CD8-positive, alpha-beta memory T cell (primary cell): ENCODE measurements at places on chromosomes 2 and 18. TPM values are rescaled to one million over a fixed set of nuclear protein-coding genes. Genes with fewer than 3 reads are reported as not detected.

- no peaks in the 10 kb centered on the region for H3K27me3 ChIP-seq
- H3K4me1 ChIP-seq: peaks cover 88% of the 10 kb centered on the region
- DNase-seq: peak; percentile 35
- peak overlapping the region; percentile 25 for H3K4me3 ChIP-seq
Observed at GRCh38 chr2:84840306-84840705, 40.6 kb downstream of the TRABD2A start.

DNA sequence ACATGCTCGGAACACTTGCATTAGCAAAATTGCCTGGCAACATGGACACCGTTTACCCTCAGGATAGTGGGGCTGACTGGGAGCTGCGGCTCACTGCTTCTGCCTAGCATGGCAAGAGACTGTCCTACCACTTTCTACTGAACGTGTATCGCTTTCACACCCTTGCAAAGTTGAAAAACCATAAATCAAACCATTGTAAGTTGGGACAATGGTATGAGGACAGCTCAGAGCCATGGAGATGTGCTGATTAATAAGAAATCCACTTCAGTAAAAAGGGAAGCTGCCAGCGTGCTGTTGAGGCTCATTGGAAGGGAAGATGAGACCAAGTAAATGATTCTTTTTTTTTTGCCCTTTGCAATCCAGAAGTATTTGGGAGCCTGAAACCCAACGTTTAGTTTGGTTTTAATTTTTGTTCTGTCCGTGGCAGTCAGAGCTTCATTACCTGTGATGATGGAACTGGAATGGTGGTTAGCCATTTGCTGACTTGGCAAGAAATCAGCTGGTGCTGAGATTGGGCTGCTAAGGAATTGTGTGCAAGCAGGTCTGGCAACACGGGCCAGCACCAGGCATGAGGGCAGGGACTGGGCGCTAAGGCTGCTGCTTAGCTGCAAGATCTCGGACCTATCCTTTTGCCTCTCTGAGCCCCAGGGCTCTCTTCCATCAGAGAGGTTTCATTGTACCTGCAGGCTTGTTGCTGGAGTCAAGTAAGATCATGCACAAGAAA lies 75.5 kb upstream of the HS6ST1 start:
- no peaks in the 10 kb centered on the region for H3K36me3 ChIP-seq
- no peak overlapping the region for H3K27ac ChIP-seq
- H3K4me3 ChIP-seq: no peak overlapping the region

Gene CCDC150
- 8.2 TPM for total RNA-seq

- H3K36me3 ChIP-seq: no peaks in the 10 kb centered on the region
- no peak overlapping the region for H3K4me3 ChIP-seq
- H3K27ac ChIP-seq: no peak overlapping the region
- no peaks in the 10 kb centered on the region for H3K27me3 ChIP-seq
- no peaks in the 10 kb centered on the region for H3K4me1 ChIP-seq
Observed at GRCh38 chr2:2668681-2669265, 337.7 kb upstream of the MYT1L start.

Gene BAZ2B
- 15.7 TPM for total RNA-seq

Gene CXCR4
- total RNA-seq: 102 TPM

GRCh38 chr2:120914839-120915521 lies 179.3 kb downstream of the GLI2 start:
- H3K27ac ChIP-seq: no peak overlapping the region
- no peaks in the 10 kb centered on the region for H3K27me3 ChIP-seq
- no peaks in the 10 kb centered on the region for H3K36me3 ChIP-seq
- H3K4me1 ChIP-seq: no peaks in the 10 kb centered on the region

DNA sequence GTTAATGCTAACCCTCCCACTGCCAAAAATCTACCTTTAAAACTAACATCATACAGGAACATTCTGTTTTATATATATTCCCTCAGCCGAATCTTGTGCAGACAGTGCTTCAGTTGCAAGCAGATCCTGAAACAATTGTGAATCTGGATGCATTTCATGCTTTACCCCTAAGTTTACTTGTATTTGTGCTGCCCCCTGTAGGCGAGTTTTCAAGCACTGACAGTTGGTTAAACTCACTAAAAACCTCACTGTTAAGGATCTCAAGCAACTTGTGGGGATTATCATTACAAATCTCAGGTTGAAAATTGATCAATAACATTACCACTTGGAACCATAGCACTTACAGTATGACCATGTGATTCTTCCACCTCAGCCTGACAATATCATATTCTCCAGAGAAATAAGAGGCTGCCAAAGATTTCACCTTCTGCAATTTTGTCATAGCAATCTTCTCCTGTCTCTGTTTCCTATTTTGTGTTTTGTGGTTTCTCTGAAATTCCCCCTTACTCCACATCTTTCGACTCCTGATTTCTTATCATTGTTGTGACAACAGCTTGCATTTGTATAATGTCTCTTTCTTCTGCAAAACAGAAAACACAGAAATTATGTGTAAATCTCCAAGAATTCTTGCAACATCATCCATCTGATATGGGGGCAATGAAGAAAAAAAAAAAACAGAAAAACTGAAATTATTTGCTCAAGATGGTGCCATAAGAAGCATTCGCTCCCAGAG lies 354.6 kb upstream of the SETBP1 start:
- H3K4me3 ChIP-seq: no peak overlapping the region
- H3K27ac ChIP-seq: no peak overlapping the region
- H3K36me3 ChIP-seq: no peaks in the 10 kb centered on the region
- no peaks in the 10 kb centered on the region for H3K4me1 ChIP-seq
- no peaks in the 10 kb centered on the region for H3K27me3 ChIP-seq

DNA sequence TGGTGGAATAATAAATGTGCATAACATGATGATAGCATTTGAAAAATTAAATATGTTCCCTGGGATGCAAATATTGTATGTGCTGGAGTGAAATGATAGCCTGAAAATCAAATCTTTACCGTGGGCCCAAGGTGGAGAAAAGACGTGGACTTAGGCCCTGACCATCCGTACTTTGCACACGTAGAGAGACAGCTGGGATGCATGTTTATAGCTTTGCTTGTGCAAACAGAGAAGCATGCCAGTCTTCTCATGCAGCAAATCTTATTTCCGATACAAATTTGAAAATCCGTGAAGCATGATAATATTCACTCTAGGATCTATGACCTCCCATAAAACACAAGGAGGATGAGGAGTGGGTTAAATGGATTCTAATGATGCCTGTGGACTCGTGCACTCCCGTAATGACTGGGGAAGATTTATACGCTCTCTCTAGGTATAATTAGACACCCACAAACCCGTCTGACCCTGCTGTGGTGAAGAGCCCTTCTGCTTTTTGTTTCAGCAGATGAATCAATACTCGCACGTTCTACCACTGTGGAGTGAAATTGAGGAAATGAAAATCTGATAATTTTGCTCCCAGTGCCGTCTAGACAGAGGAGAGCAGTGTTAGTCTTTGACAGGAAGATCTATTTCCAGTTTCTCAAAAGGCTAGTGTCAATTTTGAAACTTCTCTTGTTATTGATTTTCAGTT lies 810.3 kb upstream of the SALL3 start:
- DNase-seq: no peak
- no peaks in the 10 kb centered on the region for H3K4me1 ChIP-seq
- no peaks in the 10 kb centered on the region for H3K36me3 ChIP-seq
- no peaks in the 10 kb centered on the region for H3K27me3 ChIP-seq
- H3K27ac ChIP-seq: no peak overlapping the region
- no peak overlapping the region for H3K4me3 ChIP-seq

- DNase-seq: no peak
- H3K27me3 ChIP-seq: no peaks in the 10 kb centered on the region
- no peak overlapping the region for H3K27ac ChIP-seq
- no peaks in the 10 kb centered on the region for H3K4me1 ChIP-seq
Observed at GRCh38 chr2:121128741-121129659, 156.0 kb downstream of the TFCP2L1 start.

GRCh38 chr18:25597476-25597875 lies 245.5 kb upstream of the ZNF521 start:
- no peak overlapping the region for H3K27ac ChIP-seq
- no peaks in the 10 kb centered on the region for H3K4me1 ChIP-seq
- no peak overlapping the region for H3K4me3 ChIP-seq
- no peaks in the 10 kb centered on the region for H3K27me3 ChIP-seq

DNA sequence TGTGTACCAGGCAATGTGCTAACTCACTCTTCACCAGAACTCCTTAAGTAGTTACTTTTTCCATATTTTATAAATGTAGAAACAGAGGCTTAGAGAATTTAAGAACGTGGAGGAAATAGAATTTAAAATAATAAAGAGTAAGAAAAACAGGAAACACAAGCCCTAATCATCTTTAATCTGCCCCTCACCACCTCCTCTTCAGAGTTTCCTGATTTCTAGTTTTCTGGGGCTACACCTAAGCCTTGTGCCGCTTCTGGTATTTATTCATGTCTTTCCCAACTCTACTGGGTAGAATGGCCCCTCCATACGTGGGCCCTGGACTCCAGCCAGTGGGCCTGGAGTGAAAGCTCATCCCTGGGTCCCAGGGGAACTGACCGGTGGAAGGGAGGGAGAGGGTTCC lies 85.4 kb downstream of the RTN4 start:
- H3K4me1 ChIP-seq: peaks cover 27% of the 10 kb centered on the region
- H3K36me3 ChIP-seq: no peaks in the 10 kb centered on the region
- H3K27ac ChIP-seq: no peak overlapping the region
- peak overlapping the region; percentile 8 for H3K4me3 ChIP-seq

DNA sequence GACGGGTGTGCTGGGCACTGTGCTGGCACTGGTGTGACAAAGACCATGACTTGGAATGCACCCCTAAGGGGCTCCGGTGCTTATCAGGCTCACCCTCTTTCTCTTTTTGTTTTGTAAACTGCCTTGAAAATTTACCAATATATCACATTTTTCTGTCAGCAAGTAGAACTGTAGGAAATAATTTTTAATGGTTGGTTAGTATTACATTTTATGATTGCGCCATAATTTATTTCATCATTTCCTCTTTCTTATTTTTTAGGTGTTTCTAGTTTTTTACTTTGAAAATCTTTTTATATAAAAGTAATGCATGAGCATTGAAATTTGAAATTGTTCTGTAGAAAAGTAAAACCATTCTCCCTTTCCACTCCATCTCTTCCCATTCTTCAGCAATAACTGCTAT lies 100.9 kb downstream of the MMADHC start:
- H3K4me3 ChIP-seq: no peak overlapping the region
- H3K36me3 ChIP-seq: no peaks in the 10 kb centered on the region
- no peaks in the 10 kb centered on the region for H3K27me3 ChIP-seq
- H3K27ac ChIP-seq: no peak overlapping the region

DNA sequence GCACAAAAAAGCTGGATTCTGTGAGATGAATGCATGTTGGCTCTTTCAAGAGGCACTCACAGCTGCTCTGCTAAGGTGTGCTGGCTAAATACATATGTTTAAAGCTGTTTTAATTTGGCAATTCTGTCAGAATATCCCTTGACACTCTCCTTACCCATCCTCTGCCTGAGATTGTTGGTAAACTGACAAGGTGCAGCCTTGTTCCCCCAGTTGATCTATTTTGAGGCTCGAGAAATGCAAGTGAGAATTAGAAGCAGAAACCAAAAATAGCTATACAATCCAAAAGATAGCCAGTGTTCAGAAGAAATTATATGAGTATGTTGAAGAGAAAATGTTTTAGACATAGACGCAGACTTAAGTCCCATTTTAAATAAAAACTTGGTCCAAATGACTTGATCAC lies 971.7 kb upstream of the GYPC start:
- H3K4me1 ChIP-seq: no peaks in the 10 kb centered on the region
- no peak for DNase-seq
- no peak overlapping the region for H3K4me3 ChIP-seq
- H3K27me3 ChIP-seq: no peaks in the 10 kb centered on the region

- H3K36me3 ChIP-seq: peaks cover 7% of the 10 kb centered on the region
- no peak overlapping the region for H3K27ac ChIP-seq
- no peak overlapping the region for H3K4me3 ChIP-seq
- DNase-seq: no peak
- no peaks in the 10 kb centered on the region for H3K27me3 ChIP-seq
- peaks cover 9% of the 10 kb centered on the region for H3K4me1 ChIP-seq
Observed at GRCh38 chr2:69926849-69927515, 12.1 kb downstream of the MXD1 start.

Gene IL1B
- total RNA-seq: not detected

Gene VWC2L
- not detected for total RNA-seq

- H3K4me3 ChIP-seq: peak overlapping the region; percentile 56
- peak; percentile 55 for DNase-seq
- H3K36me3 ChIP-seq: no peaks in the 10 kb centered on the region
- H3K4me1 ChIP-seq: no peaks in the 10 kb centered on the region
- peaks cover 7% of the 10 kb centered on the region for H3K27me3 ChIP-seq
Observed at GRCh38 chr2:27303093-27304025, 4.9 kb downstream of the UCN start.

GRCh38 chr2:236905976-236906375 lies 179.7 kb upstream of the COPS8 start:
- no peaks in the 10 kb centered on the region for H3K27me3 ChIP-seq
- H3K36me3 ChIP-seq: no peaks in the 10 kb centered on the region
- H3K4me1 ChIP-seq: no peaks in the 10 kb centered on the region
- no peak overlapping the region for H3K4me3 ChIP-seq
- no peak for DNase-seq
- no peak overlapping the region for H3K27ac ChIP-seq
